ENCODE measurements at places on chromosomes 7 and 10. TPM values are rescaled to one million over a fixed set of nuclear protein-coding genes. Genes with fewer than 3 reads are reported as not detected.

Gene TRIM56
- total RNA-seq = 14.3 TPM

Gene MYO3A
- total RNA-seq = not detected

Gene NPSR1
- not detected for total RNA-seq

Gene TBXAS1
- 2.4 TPM for total RNA-seq

Gene ERVW-1
- total RNA-seq = not detected

Gene C7orf33
- not detected for total RNA-seq

Gene STEAP4
- not detected for total RNA-seq

Data from smooth muscle cell of the umbilical artery (primary cell).